AG08395 (cell line): ENCODE measurements at places on chromosomes 6 and 20.
A peak's percentile ranks its signal among the peaks of the same experiment; 100 is the strongest.

DNA sequence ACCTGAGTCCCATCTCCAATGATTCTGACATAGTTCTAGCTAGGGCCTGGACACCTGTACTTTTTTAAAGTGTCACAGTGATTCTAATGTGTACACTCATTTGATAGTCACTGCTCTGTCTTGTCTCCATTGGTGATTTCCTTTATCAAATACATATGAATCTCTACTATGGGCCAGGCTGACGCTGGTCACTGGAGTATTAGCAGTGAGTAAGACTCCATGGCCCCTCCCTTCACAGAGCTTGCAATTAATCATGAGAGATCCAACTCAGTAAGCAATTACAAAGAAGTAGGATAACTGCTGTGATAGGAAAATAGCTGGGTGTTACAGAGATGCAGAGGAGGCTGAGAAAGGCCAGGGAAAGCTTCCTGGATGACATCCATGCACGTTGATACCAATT lies 19.3 kb upstream of the SASH1 start:
- peak; percentile 67 for DNase-seq

DNA sequence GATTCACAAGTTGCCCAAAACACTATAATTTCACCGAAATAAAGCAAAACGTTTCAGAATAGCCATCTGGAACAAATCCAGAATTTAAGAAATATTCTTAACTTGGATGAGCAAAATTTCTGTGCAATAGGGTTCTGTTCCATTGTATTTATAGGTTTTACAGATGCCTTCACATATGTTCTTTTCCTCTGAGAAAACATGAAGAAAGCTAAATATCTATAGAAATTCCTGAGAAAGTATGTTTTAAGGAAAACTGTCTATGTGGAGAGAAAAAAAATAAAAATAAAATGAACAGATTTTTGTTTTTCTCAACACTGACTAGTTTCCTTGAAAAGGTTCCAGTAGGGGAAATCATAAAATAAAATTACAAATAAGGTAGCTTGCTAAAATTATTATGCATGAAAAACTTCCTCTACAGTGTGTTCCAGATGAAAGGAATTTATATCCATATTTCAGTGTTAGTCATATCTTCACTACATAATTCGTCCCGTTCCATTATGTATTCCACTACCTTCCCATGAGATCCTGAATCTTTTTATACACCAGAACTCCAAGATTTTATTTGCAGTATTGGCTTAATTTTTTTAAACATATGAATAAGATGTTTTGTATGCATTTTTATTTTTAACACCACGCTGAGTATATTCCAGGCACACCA lies 42.4 kb upstream of the TMX4 start:
- DNase-seq: no peak

DNA sequence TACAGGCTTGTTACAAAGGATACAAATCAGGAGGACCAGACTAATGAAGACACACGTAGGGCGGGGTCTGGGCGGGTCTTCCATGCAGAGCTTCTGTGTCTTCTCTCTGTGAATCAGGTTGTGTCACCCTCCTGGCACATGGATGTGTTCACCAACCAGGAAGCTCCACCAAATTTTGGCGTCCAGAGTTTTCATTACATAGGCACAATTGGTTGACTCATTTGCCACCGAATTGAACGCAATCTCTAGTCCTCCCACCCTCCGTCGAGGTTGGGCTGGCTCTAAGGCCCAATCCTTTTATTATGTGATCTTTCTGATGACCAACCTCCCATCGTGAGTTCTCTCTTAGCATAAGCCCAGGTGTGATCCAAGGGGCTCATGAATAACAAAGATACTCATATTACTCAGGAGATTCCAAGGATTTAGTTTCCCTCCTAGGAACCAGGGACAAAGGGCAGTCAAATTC lies 36.3 kb upstream of the DDR1 start:
- no peak for DNase-seq

GRCh38 chr6:128131036-128131435 lies 230.2 kb upstream of the THEMIS start:
- DNase-seq: no peak

DNA sequence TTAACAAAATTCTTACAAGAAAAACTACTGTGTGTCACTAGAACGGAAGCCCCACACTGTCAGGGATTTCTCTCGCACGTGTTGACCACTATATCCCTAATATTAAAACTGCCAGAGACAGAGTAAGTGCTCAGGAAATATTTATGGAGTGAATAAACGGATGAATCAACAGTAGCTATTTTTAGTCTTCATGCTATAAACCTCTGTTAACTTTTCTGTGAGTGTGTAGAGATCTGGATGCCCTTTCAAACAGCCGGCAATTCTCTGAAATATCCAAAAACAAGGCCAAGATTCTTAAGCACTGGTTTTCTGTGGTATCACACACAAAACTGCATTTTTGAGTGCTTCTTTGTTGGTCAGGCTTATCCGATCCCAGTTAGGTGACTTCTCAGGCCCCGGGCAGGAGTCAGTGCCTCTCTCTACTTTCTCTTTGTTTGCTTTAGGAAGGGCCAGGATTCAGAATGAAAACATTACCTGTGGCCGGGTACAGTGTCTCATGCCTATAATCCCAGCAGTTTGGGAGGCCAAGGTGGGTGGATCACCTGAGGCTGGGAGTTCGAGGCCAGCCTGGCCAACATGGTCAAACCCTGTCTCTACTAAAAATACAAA lies 15.7 kb downstream of the ATP9A start:
- peak; percentile 75 for DNase-seq

- DNase-seq: no peak
Observed at GRCh38 chr6:37788259-37788658, 31.3 kb upstream of the ZFAND3 start.

DNA sequence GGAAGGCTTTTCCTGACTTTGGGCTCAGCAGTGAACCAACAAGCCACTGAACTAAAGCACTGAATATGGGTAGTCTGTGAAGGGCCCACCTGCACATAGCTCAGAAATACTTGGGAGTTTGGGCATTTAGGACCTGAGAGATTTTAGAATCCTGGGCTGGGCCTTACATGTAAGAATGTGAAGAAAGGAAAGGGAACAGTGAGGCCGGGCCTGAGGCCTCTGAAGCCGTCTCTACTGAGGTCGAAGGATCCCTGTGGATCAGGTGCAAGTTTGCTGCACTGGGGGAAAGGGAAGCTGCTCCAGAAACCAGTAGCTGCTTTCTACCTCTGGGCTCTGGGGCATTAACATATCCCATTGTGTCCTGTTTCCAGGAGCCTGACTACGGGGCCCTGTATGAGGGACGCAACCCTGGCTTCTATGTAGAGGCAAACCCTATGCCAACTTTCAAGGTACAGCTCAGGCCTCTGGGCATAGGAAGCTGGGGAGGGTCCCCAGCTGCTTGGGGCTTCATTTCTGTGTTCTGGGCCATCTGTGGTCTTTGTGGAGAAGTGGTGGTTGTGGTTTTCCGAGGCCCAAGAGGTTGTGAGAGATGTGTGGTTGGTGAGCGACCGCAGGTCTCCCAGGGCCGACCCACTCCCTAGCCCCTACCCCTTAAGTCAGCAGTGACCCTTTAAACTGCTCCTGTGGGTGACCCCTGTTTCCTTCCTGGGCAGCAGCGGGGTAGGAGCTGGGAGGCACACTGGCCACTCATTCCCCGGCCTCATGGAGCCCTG lies 30.3 kb downstream of the PLCG1 start:
- DNase-seq: no peak

DNA sequence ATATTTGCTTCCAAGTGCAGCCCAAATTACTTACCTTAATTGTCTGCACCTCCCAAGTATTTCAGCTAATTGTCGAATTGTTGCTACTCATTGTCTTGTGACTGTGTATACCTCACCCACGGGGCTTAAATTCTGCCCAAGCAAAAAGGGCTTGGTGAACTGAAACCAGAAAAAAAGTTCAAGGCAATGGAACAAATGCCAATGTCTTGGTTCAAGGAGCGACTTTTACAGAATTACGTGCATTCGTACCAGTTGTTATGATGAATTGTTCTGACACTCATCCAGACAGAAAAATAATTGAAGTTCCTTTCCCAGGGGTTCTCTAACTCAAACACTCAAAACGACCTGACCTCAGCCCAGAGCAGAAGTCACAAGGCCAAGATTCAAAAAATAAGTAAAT lies 13.9 kb upstream of the PXDC1 start:
- no peak for DNase-seq

- peak; percentile 73 for DNase-seq
Observed at GRCh38 chr20:63230800-63231268, 4.9 kb upstream of the BIRC7 start.

DNA sequence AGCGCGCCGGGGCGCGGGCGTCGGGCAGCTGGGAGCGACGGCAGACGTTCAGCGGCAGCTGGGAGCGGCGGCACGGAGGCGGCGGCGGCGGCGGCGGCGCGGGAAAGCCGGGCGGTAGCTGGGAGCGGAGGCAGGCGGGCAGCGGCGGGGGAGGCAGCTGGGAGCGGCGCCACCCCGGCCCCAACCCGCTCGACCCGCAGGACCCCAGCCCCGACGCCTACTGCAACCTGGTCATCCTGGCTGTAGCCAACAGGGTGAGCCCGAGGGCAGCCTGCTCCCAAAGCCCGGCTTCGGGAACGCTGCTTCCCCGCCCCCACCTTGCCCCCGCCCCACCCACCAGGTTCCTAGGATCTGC lies 8.9 kb downstream of the CCM2L start:
- DNase-seq: no peak

DNA sequence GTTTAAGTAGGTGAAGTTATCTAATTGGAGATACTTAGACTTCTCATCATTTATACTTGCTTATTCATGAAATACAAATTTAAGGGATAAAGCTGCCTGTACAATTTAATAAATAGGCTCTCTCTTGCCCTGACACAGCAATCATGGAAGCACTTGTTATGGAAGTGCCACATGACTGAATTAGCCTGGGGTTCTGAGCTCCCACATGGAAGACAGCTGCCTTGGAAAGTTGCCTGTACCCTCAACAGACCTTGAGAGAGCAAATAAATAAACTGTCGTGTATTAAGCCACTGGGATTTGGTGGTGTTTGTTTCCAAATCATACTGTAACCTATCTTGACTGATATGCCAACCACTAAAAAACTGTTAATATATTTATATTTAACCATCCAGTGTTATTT lies 87.0 kb upstream of the RSPO3 start:
- DNase-seq: peak; percentile 12

DNA sequence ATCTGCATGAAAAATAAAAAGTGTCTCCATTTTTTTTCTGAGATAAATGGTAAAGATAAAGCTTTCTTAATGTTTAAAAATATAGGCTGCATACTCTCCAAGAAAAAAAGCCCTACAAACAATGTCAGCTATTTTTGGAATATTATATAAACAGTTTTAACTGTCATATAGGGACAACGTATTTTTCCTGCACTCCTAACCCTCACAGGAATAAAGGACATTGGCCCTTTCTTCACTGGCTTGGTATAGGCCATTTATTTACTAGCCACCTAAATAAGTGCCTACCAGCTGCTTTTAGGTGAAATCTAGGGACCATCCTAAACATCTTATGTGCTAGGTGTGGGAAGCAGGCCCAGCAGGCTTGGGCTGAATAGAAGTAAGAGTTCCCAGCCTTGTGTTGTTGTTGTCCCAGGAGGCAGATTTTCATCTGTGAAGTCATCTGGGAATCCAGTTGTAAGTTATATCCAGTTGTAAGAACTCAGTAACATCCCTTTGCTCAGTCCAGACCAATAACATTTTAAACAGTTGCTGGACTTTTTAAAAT lies 21.3 kb downstream of the FOXO3 start:
- no peak for DNase-seq

DNA sequence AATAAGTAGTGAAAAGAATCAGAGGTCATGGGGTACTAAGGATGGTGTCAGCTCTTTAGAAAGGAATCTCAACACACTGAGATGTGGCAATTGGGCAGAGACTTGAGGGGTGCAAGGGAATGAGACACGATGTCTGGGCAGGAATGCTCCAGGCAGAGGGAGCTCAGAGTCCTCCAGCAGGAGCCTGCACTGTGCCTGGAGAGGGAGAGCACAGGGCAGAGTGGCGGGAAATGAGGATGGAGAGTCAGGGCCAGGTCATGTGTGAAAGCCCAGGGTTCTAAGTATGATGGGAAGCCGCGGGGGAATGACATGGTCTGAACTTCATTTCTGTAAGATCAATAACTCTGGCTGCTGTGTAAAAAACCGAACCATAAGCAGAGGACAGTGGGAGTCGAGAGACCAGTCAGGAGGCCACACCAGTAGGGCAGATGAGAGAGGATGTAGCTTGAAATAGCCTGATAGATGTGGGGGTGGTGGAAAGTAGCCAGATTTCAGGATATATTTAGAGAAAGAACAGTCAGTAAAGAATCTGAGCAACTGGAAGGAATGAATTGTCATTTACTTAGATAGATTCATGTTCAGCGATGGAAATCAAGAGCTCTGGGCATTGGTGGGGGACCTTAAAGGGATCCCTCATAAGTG lies 133.4 kb upstream of the DTNBP1 start:
- DNase-seq: no peak

- no peak for DNase-seq
Observed at GRCh38 chr6:2848851-2849250, 7.2 kb upstream of the SERPINB1 start.

DNA sequence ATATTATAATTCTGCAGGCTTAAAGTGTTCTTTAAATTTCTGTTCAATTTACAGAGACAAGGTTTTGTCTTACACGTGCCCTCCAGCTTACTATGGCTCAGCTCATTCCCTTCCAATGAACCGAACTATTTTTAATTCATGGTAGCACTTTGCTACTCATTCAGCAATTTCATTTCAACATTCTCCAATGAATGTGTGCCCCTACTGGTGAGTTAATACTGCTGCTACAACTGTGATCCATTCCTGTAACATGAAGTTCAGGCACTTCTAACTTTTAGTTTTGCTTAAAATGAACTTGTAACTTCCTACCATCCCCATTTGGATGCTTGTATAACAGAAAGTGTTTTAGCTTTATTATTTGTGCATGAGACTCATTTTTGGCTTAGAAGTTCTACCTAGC lies 99.7 kb downstream of the F13A1 start:
- DNase-seq: peak; percentile 13

GRCh38 chr6:111674883-111675282 lies 69.2 kb upstream of the TRAF3IP2 start:
- DNase-seq: no peak

- DNase-seq: no peak
Observed at GRCh38 chr6:15500901-15501825, 161.7 kb downstream of the DTNBP1 start.

DNA sequence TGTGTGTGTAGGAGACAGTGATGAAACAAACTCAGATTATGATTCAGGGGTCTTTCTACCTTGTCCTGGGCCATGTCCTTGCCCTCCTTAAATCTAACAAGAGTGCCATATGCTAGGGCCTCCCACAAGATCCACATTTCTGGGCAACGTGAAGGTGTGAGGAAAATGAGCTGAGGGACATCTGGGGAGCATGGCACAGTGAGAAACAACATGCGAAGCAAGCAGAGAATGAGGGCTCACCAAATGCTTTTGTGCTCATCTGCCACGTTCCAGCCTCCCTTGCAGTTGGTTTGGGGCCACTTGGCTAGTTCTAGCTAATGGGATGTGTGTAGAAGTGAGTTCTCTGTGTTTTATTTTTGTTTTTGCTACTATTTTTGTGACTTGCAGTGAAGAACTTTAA lies 21.4 kb upstream of the RNF182 start:
- DNase-seq: no peak
